Fibroblast of skin of back (primary cell): ENCODE measurements at places on chromosomes 5 and 9.
A peak's percentile ranks its signal among the peaks of the same experiment; 100 is the strongest.

- no peak for DNase-seq
Measured at GRCh38 chr9:79574136-79574535, 2.4 kb downstream of the TLE4 start.

GRCh38 chr5:160937570-160937969 is 85.6 kb upstream of the ATP10B start:
- no peak for DNase-seq

GRCh38 chr5:126793097-126793496 is 16.2 kb downstream of the LMNB1 start:
- DNase-seq = no peak

DNA sequence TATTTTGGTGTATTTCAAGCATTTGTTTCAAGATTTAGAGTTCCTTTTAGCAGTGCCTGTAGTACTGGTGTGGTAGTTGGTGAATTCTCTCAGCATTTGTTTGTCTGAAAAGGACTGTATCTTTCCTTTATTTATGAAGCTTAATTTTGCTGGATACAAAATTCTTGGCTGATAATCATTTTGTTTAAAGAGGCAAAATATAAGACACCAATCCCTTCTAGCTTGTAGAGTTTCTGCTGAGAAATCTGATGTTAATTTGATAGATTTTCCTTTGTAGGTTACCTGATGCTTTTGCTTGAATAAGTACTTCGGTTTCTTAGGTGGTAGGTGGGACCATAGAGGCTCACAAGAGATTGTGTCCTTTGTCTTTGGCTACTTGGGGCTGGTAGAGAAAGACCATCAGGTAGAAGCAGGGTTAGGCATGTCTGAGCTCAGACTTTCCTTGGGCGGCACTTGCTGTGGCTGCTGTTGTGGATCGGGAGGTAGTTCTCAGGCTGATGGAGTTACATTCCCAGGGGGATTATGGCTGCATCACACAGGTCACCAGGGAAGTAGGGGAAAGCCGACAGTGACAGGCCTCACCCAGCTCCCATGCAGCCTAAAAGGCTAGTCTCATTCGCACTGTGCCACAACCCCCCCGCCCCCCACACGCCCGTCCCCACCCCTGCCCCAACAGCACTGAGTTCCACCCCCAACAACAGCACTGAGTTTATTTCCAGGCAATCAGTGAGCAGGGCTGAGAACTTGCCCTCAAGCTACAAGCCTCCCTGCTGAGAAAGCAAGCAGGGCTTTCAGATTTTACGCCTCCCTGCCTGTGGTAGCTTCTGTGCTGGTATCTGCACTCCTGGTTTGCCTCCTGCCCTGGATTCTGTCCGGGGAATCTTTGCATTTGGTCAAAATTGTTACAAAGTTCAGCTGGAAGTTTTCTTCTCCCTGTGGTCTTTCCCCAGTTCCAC is 127.1 kb upstream of the GLRA1 start:
- DNase-seq = no peak

DNA sequence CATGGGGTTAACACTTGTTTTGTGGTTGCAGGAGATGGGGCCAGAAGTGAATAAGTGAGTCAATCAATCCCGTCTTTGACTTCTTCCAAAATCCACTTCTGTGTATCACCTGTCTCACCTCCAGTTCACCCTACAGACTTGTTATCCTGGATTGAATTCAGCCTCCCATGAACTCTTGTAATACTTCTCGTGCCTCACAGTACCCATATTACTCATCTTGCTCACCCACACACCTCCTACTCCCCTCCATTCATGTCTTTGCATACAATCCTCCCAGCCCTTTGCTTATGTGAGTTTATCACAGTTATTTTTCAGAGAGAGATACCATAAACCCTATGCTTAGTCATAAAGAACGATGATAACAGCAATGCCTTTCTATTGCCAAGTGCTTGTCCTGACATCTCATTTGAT is 52.9 kb upstream of the PAPPA start:
- DNase-seq = peak; percentile 12

GRCh38 chr5:172773481-172774469 is 2.8 kb upstream of the DUSP1 start:
- DNase-seq = peak; percentile 51

GRCh38 chr5:64183956-64184355 is 18.3 kb downstream of the RNF180 start:
- DNase-seq = no peak

DNA sequence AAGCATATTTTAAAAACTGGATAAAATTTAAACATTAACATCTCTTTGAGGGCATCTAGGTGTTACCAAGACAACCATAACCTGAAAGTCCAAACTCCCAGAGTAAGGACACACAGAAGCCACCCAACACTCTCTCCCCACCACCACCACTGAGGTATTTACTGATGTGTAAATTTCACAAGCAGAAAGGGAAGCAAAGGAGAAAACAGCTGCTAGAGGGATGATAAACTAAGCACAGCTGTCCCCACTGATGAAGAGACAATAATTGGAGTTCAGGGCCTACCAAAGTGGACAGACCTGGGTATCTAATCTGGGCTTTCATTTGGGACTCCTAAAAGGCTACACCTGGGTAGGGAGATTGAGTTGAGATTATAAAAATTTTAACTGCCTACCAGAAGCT is 63.6 kb downstream of the FRMD3 start:
- DNase-seq = no peak

- DNase-seq = no peak
Measured at GRCh38 chr5:116944183-116944582, 369.6 kb upstream of the SEMA6A start.

DNA sequence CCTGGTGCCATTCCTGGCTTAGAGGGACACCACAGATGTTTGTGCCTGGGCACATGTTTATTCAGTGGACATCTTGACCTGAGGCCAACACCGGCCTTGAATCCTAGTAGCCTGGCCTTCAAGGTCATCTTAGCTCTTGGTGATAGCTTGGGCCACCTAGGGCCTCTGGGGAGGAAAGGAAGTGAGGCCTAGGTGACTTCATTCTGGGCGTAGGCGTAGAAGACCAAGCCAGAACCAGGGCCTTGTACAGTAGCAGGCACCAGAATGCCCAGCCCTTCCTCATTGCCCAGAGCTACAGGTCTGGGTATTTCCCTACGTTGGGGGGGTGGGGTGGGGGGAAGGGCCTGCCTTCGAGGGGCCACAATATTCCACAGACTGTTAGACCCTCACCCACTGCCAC is 33.8 kb downstream of the WNK2 start:
- no peak for DNase-seq

DNA sequence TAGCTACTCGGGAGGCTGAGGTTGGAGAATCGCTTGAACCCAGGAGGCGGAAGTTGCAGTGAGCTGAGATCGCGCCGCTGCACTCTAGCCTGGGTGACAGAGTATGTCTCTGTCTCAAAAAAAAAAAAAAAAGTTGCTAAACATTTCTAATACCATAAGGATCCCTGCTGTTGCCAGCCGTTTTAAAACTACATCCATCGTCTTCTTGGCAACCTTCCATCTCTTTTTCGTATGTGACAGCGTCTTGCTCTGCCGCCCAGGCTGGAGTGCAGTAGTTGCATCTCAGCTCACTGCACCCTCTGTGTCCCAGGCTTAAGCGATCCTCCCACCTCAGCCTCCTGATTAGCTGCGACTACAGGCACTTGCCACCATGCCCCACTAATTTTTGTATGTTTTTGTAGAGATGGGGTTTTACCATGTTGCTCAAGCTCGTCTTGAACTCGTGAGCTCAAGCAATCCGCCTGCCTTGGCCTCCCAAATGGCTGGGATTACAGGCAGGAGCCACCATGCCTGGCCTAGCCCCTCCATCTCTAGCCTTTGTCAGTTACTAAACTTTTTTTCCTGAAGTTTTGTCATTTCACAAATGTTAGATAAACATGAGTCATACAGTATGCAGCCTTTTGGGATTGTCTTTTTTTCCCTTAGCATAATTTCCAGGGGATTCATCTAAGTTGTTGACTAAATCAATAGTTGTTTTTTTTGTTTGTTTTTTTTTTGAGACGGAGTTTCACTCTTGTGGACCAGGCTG is 13.5 kb downstream of the NSD1 start:
- DNase-seq = peak; percentile 79

- peak; percentile 25 for DNase-seq
Measured at GRCh38 chr9:73073337-73074175, 78.1 kb upstream of the ANXA1 start.

DNA sequence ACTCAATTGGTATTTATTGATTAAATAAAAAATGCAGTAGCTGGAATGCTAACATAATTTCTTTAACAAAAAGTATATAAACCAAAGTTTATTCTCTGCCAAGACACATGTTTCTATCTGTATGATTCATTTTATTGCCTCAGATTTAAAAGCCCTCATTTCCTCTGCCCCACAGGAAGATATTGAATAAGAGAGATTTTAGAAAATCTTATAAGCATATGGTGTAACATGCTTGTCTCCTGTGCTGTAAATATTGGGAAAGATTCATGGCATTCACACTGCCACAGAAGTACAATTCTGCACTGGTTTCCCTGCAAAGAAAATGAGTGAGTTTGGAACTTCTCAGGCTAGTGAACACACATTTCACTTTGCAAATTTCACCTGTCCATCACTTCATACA is 134.9 kb upstream of the FBXL7 start:
- no peak for DNase-seq

GRCh38 chr9:129254566-129255287 is 76.7 kb upstream of the IER5L start:
- DNase-seq = no peak

GRCh38 chr5:150931368-150931965 is 26.7 kb upstream of the ZNF300 start:
- DNase-seq = no peak

DNA sequence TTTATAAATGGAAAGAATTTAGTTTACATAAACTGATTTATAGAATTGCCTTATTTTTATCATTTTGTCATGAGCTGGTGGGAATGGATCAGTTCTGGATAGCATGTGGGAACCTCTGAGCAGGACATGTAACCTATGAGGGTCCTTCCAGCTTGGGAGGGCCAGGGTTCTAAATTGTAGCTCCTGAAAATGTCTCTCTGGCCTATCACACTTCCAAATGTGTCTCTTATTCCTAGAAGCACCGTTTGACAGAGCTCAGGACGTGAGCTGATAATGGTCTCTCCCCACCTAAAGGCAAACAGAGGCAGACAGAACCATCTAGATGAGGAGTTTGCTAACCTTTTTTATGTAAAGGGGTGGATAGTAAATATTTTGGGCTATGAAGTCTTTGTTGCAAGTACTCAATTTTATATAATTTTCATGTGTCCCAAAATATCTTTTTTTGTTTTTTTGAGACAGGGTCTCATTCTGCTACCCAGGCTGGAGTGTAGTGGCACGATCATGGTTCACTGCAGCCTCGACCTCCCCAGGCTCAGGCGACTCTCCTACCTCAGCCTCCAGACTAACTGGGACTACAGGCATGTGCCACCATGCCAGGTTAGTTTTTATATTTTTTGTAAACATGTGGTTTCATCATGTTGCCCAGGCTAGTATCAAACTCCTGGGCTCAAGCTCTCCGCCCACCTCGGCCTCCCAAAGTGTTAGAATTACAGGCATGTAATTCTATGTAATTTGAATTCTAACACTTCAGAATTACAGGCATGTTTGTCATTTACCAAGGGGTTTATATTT is 4.0 kb downstream of the TRAF1 start:
- DNase-seq = no peak

- DNase-seq = no peak
Measured at GRCh38 chr5:140466981-140467742, 65.5 kb downstream of the ANKHD1 start.

DNA sequence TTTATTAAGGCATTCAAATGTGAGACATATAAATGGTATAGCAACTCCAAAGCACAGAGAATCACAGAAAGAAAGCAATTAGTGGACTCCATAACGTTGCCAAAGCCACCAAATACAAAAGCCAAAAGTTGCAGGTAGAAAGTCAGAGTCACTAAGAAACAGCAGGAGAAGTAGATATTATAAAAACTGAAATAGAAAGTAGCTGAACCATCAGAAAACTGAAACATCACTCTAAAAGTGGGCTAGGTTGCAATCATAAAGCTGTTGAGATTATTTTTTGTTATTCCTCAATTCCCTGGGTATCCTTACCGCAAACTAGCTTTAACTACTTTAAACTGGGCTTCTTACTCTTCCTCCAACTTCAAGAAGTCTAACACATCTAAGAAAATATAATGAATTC is 108.1 kb upstream of the ARRDC3 start:
- DNase-seq = no peak

GRCh38 chr5:30030101-30030500 is 1163.4 kb upstream of the CDH6 start:
- no peak for DNase-seq

GRCh38 chr9:76490249-76490990 is 31.4 kb downstream of the GCNT1 start:
- no peak for DNase-seq

GRCh38 chr5:129377504-129377903 is 82.6 kb upstream of the ADAMTS19 start:
- DNase-seq = no peak

DNA sequence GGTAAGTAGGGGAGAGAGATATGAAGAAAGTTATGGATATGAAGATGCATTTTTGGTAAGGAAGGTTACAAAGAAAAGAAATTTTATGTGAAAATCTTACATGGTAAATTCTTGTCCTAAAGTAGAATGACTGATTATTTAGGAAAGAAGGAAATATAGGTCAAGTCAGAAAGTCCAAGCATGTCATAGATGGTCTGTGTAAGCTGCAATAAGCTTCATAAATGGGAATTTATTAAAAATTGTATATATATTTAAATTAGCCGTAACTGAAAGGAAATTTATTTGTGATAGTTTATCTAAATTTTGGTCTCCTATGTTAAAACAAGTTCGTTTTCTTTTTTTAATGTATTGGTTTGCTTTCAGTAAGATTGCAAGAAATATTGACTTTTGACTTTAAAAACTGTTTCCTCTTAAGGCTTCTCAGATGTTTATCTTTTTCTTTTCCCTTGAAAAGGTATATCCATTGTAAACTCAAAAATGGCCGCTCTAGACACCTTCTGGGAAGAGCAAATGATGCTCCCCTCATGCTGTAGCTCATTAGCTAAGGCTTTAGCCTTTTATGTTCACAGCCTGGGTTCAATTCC is 46.8 kb upstream of the HAPLN1 start:
- DNase-seq = no peak

DNA sequence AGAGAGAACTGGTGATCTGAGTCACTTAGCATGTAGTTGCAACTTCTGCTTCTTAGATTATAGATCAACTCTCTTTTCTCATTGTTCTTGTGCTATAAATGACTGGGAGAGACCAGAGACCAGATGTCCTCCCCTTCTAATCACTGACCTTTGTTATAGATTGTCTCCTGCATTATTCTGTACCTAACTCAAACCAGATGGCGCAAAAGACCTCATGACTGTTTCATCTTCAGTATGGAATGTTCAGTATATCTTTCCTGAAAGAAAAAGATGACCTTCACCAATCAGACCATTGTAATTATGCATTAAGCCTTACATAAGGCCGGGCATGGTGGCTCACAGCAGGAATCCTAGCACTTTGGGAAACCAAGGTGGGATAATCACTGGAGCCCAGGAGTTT is 30.5 kb upstream of the ADAM19 start:
- no peak for DNase-seq

GRCh38 chr5:175679411-175679810 is 21.5 kb downstream of the HRH2 start:
- DNase-seq = no peak

GRCh38 chr5:87020099-87020934 is 247.4 kb upstream of the RASA1 start:
- peak; percentile 23 for DNase-seq
